ENCODE measurements at places on chromosomes 4 and X. TPM values are rescaled to one million over a fixed set of nuclear protein-coding genes. Genes with fewer than 3 reads are reported as not detected.

DNA sequence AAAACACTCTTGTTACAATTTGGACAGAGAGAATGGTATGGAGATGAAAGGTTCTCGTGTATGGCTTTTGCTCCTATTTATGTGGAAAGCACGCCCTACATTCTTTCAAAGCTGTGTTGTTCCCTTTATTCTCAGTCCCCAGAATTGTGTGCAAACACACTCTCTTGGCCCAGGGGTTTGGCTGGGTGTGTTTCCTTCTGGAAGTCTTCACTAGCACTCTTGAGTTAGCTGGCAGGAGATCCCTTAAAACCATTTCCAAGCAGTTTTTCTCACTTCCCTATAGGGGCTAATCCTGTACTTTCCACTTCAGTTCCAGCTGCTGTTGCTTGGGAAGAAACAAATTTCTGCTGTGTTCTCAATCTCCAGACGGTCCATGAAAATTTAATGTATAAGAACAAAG, 35.1 kb downstream of the FHL1 start:
- DNase-seq: peak; percentile 87

DNA sequence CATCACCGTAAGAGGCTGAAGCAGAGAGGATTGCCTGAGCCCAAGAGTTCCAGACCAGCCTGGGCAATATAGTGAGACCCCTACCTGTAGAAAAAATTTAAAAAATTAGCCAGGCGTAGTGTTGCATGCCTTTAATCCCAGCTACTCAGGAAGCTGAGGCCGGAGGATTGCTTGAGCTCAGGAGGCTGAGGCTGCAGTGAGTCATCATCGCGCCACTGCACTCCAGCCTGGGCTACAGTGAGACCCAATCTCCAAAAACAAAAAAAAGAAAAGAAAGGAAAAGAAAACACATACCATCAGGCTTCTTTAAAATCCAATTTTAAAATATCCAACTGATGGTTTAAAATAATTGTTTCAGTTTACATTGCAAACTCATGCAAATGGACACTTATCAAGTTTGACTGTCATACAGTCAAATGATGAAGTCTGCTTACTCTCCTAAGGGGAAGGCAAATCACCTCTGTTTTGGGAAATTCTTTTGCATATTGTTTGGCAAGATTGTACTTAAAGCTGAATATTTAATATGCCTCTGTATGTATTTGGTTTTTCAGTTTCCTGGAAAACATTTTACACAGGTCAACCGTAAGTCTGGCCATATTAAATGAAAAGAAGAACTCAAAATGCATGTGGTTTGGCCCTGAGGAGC, 23.7 kb upstream of the TENM3 start:
- no peak for DNase-seq

DNA sequence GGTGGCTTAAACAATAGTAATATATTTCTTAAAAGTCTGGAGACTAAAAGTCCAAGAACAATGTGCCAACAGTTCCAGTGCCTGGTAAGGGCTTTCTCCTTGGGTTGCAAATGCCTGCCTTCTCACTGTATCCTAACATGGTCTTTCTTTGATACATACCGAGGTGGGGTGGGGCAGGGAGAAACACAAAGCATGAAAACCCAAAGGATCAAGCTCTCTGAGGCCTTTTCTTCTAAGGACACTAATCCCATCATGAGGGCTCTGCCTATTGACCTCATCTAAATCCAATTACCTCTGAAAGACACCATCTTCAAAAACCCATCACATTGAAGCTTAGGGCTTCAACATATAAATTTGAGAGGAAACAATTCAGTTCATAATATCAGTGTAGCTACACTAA, 311.3 kb downstream of the GRID2 start:
- no peak for DNase-seq

DNA sequence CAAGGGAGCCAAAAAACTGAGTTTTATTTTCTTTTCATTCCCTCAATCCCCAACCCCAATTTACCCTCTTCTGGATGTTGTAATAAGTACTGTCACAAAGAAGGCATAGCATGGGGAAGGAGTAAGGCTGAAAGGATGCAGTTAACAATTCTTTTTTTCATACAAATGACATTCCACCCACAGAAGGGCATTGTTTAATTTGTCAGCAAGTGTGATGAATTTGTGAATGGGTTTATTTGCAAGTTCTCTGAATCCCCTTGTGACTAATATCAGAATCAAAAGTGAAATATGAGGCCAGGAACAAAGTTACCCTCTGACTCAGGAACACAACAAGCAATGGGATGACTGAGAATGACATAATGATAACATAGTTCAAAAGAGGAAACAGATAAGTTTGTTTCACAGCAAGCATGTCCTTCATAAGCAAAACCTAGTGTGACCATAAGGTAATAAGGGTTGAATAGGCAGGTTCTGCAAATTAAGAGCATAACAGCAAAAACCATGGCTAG, 2.1 kb downstream of the GEMIN8 start:
- no peak for DNase-seq

DNA sequence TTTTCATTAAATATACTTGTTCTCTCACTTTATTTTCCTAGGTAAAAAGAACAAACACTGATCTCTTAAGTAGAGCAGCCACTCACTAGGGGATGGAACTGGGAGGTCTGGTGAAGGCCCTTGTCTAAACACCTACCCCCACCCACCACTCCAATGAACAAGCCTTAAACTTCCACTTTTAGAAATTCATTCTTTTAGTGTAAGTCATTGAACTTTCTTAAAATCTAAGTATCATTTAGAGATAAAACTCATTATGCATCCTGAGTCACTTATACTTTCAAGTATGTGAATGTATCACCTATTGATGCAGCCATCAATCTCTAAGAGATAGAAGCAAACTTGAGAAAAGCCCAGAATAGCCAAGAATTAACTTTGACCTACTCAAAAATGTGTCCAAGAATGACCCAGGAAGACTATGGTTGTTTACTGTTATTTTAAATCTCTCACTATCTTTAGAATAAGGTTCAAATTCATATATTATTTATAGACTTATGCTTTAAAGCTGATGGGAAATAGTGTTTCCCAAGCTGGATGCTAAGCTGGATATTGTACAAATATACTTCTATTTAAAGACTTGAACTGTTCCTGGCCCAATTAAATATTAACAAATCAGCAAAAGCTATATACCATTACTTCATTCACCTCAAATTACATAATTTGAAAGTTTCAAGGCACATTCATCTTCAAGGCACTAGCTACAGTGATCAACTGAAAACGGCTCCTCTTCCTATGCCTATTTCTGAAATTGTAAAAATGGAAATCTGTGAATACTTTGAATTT, 49.5 kb downstream of the CAMK2D start:
- DNase-seq: no peak

- no peak for DNase-seq
Observed at GRCh38 chrX:154368630-154369448, 5.6 kb downstream of the FLNA start.

DNA sequence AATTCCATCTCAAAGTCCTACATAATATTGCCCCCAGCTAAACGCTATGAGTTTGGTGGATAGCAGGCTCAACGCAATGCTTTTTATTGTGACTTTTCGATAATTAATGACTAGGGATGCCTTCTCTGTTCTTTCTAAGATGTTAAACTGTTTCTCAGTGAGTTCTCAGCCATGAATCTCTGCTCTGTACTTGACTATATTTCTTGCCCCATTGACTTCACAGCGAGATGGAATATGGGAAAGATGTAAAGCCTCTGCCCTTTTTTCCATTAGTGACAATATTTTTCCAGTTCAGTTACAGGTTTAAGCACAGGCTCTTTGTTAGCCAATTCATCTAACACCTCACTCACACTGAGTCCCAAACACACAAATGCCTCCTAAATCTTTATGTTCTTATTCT, 1022.0 kb downstream of the ADGRL3 start:
- no peak for DNase-seq

DNA sequence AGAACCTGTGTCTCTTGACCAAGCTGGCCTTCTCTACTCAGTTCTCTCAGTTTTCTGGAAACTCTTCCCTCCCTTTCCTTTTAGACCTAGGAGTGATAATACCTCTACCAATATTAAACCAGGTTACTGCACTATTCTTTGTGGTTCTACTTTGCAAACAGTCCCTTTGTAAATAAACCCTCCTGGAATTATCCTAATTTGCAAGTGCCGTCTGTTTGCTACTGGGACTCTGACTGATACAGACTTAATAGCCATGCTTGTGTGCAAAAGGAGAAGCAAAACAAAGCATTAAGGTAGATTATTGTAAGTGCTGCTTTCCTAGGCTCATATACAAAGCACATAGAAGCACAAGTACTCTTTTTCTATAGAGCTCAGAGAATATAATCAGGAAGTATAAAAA, 507.0 kb downstream of the INPP4B start:
- no peak for DNase-seq

Gene CT45A10
- polyA plus RNA-seq: 14.7 TPM

Gene RASGEF1B
- 12.1 TPM for polyA plus RNA-seq

Gene MAGEA12
- not detected for polyA plus RNA-seq

Gene PPP1R3F
- 5.8 TPM for polyA plus RNA-seq

Gene MAGEA2
- polyA plus RNA-seq: not detected

Gene HSD17B13
- polyA plus RNA-seq: 0.60 TPM

Measured in right lung (tissue), 10 donors.